ENCODE measurements at places on chromosomes 1 and 21. TPM values are rescaled to one million over a fixed set of nuclear protein-coding genes. Genes with fewer than 3 reads are reported as not detected.
A peak's percentile ranks its signal among the peaks of the same experiment; 100 is the strongest.

GRCh38 chr1:110412576-110412975 lies 5.1 kb upstream of the LAMTOR5 start:
- peak; percentile 35 for DNase-seq
- H3K27me3 ChIP-seq, result no peaks in the 10 kb centered on the region
- H3K4me3 ChIP-seq, result no peak overlapping the region

- peaks cover 15% of the 10 kb centered on the region for H3K4me1 ChIP-seq
- DNase-seq, result no peak
- H3K36me3 ChIP-seq, result no peaks in the 10 kb centered on the region
- no peak overlapping the region for H3K27ac ChIP-seq
- H3K27me3 ChIP-seq, result peaks cover 35% of the 10 kb centered on the region
- H3K4me3 ChIP-seq, result no peak overlapping the region
These were observed 4.8 kb downstream of the STUM start for GRCh38 chr1:226553266-226553923.

Gene BRINP3
- total RNA-seq, result not detected

Gene SMPDL3B
- total RNA-seq, result not detected

Gene GBP6
- total RNA-seq, result 0.22 TPM

- H3K27ac ChIP-seq, result no peak overlapping the region
- H3K4me1 ChIP-seq, result no peaks in the 10 kb centered on the region
- no peak for DNase-seq
These were observed 37.9 kb downstream of the CXADR start for GRCh38 chr21:17550671-17551308.

DNA sequence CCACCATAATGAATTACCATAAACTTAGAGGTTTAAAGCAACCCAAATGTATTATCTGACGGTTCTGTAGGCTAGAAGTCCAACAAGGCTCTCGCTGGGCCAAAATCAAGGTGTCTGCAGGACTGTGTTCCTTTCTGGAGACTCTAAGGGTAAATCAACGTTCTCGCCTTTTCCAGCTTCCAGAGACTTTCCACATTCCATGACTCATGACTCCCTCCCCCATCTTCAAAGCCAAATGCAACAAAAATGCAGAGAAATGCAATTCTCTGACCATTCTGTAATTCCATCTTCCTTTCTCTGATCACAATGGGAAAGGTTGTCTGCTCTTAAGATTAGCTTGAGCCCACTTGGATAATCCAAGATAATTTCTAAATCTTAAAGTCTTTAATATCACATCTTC lies 287.1 kb downstream of the LTN1 start:
- no peak overlapping the region for H3K27ac ChIP-seq
- no peaks in the 10 kb centered on the region for H3K36me3 ChIP-seq
- H3K4me3 ChIP-seq, result no peak overlapping the region
- DNase-seq, result no peak
- H3K4me1 ChIP-seq, result no peaks in the 10 kb centered on the region

Gene RASSF5
- total RNA-seq, result 165 TPM

DNA sequence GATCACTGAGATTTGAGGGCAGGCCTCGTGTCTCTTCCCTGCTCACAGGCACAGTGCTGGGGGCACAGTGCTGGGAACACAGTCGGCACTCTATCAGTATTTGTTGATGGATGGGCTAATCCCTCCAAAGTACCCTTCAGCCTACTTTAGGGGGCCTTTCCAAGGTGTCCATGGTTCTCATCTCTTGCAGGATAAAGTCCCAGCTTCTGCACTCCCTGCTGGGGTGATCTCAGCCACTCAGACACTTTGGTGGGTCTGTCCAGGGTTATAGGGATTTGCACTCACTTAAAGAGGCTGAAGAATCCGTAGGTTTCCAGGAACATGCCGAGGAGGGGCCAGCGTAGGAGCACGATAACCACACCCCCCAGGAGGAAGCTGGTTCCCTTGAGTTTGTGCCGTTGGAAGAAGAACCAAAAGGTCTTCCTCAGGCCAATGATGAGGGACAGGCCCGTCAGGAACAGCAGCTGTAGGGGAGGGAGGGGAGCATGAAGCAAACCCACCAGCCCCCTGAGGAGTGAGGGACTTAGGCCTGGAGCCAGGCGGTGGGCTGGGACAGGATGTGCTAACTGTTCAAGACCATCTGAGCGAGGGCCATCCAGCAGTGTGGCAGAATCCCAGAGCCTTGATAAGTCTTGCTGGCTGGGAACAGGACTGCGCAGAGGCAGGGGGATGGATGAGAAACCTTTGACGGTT lies 5.2 kb upstream of the KISS1 start:
- H3K4me3 ChIP-seq, result no peak overlapping the region
- no peak overlapping the region for H3K27ac ChIP-seq
- no peak for DNase-seq
- no peaks in the 10 kb centered on the region for H3K36me3 ChIP-seq
- no peaks in the 10 kb centered on the region for H3K4me1 ChIP-seq
- H3K27me3 ChIP-seq, result no peaks in the 10 kb centered on the region

Gene PCAT6
- total RNA-seq, result 0.51 TPM

- no peak for DNase-seq
- H3K4me3 ChIP-seq, result no peak overlapping the region
- H3K27ac ChIP-seq, result no peak overlapping the region
- H3K36me3 ChIP-seq, result no peaks in the 10 kb centered on the region
- H3K4me1 ChIP-seq, result no peaks in the 10 kb centered on the region
These were observed 27.2 kb upstream of the ITLN2 start for GRCh38 chr1:160981584-160982411.

Gene DMRTA2
- not detected for total RNA-seq

DNA sequence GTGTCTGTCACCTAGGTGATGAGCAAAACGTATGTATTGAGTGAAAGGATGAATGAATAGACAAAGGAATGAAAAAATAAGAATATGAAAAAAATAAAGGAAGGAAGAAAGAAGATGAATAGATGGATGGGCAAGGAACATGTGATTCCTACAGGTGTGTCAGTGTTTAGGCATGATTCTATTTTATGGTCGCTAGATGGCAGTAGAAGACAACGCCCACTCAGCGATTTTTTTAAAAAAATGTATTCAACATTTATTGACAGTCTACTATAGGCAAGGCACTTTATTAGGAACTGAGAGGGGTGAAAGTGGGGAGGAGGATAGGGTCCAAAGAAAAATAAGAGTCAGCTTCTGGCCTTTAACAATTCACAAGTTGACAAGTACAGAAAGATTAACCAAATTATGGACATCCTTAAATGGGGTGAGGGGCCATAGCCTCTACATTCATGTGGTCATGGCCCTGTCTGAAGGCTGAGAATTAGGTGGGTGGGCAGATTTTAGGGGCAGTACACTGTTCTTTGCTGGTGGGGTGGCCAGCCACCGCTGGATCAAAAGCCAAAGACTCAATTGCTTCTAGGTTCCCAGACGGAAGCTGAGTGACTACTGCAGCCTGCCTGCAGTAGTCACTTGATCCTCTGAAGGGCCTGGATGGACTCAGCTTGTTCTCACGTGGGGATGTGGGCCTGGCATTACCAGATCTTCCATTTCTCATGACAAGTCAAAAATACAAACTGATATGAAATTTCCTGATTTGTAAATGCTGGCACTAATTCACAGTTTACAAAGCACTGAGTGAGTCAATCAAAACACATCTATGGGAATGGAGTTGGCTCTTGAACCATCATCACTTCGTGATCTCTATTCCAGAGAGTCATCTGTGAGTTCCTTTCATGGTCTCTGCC lies 83.9 kb downstream of the FASLG start:
- no peak overlapping the region for H3K27ac ChIP-seq
- H3K27me3 ChIP-seq, result no peaks in the 10 kb centered on the region
- no peaks in the 10 kb centered on the region for H3K36me3 ChIP-seq
- DNase-seq, result no peak
- no peak overlapping the region for H3K4me3 ChIP-seq

Gene FAM43B
- total RNA-seq, result not detected

DNA sequence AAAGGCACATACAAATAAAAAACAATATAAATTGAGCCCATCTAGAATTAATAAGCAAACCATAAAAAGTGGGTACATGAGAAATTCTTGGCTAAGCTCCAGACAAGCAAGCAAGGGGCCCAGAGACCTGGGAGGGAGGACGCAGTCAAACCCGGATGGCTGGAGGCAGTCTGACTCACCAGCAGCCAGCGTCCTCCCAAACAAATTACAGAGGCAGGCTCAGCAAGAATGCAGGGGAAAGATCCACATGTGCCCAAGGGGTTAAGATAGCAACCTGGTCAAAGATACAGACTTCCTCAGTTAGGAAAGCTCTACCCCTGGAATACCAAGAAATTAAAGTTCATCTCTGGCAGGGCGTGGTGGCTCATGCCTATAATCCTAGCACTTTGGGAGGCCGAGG lies 7.4 kb upstream of the TIAM1 start:
- no peaks in the 10 kb centered on the region for H3K36me3 ChIP-seq
- DNase-seq, result no peak
- H3K27ac ChIP-seq, result no peak overlapping the region

GRCh38 chr1:49356594-49356993 lies 579.9 kb upstream of the BEND5 start:
- no peaks in the 10 kb centered on the region for H3K36me3 ChIP-seq
- DNase-seq, result no peak
- no peak overlapping the region for H3K4me3 ChIP-seq
- no peak overlapping the region for H3K27ac ChIP-seq
- no peaks in the 10 kb centered on the region for H3K4me1 ChIP-seq

Gene KRTAP20-1
- total RNA-seq, result not detected

GRCh38 chr1:47569261-47569660 lies 131.4 kb downstream of the FOXD2 start:
- H3K4me1 ChIP-seq, result no peaks in the 10 kb centered on the region
- no peak for DNase-seq

DNA sequence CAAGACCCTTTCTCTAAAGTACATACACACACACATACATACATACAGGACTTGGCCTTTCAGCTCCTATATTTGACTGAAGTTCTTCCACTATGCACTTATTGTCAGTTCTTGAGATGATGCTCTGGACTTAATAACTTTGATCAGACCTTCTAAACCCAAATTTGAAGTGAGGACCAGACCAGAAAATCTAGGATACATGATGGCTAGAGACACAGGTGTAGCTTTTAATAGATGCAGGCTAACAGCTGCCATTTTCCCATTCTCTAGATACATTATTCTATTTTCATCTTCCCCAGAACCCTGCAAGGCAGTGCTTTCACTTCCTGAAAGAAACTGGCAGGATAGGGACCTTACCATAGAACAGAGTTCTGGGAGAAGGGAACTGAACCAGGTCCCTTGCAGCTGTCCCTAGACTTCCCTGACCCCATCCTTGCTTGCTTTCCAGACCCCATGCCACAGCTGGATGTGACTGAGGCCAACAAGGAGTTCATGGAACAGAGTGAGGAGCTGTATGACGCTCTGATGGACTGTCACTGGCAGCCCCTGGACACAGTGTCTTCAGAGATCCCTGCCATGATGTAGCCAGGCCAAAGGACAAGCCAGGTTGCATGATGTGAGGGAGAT lies 14.9 kb upstream of the RAB42 start:
- H3K27ac ChIP-seq, result no peak overlapping the region
- peaks cover 27% of the 10 kb centered on the region for H3K4me1 ChIP-seq
- H3K4me3 ChIP-seq, result no peak overlapping the region
- H3K36me3 ChIP-seq, result peaks cover 42% of the 10 kb centered on the region

GRCh38 chr1:206438554-206438953 lies 31.7 kb upstream of the IKBKE start:
- no peaks in the 10 kb centered on the region for H3K36me3 ChIP-seq
- no peaks in the 10 kb centered on the region for H3K4me1 ChIP-seq
- no peak overlapping the region for H3K27ac ChIP-seq
- H3K4me3 ChIP-seq, result no peak overlapping the region
- no peaks in the 10 kb centered on the region for H3K27me3 ChIP-seq

Gene PSRC1
- 5.8 TPM for total RNA-seq

Gene B4GALT2
- total RNA-seq, result 39.7 TPM

Gene CHD5
- 0.82 TPM for total RNA-seq

GRCh38 chr1:235657269-235657668 lies 7.7 kb upstream of the GNG4 start:
- peaks cover 11% of the 10 kb centered on the region for H3K27me3 ChIP-seq
- no peak for DNase-seq
- H3K4me1 ChIP-seq, result no peaks in the 10 kb centered on the region
- no peaks in the 10 kb centered on the region for H3K36me3 ChIP-seq
- H3K4me3 ChIP-seq, result no peak overlapping the region
- H3K27ac ChIP-seq, result no peak overlapping the region

Gene RAB42
- total RNA-seq, result 0.47 TPM

Gene TMEM82
- total RNA-seq, result not detected

- H3K4me1 ChIP-seq, result no peaks in the 10 kb centered on the region
- no peaks in the 10 kb centered on the region for H3K27me3 ChIP-seq
- no peaks in the 10 kb centered on the region for H3K36me3 ChIP-seq
- no peak overlapping the region for H3K4me3 ChIP-seq
- DNase-seq, result no peak
- H3K27ac ChIP-seq, result no peak overlapping the region
These were observed 36.9 kb upstream of the PADI2 start for GRCh38 chr1:17156108-17156507.

DNA sequence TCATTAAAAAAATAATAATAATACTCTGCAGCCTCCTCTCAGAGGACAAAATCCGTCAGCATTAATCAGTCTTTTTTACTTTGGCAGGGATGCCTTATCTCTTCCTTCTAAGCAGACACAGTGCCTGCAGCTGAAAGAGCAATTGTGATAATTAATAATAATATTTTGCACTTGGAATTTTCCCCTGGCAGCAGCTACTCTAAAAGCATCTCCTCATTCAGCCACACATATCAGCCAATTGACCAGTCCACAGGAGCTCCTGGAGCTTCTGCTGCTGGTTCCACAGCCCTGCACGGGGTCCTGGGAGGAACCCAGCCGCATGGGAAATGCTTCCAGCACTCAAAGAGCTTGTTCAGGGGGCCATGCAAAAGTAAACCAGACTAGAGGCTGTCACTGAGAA lies 31.0 kb upstream of the VWA5B1 start:
- no peaks in the 10 kb centered on the region for H3K4me1 ChIP-seq
- no peak for DNase-seq
- no peaks in the 10 kb centered on the region for H3K36me3 ChIP-seq
- H3K4me3 ChIP-seq, result no peak overlapping the region

Gene RIPPLY3
- not detected for total RNA-seq

Gene RNF223
- total RNA-seq, result not detected

GRCh38 chr1:21703318-21703963 lies 34.3 kb upstream of the RAP1GAP start:
- H3K36me3 ChIP-seq, result peaks cover 51% of the 10 kb centered on the region
- H3K4me1 ChIP-seq, result no peaks in the 10 kb centered on the region
- no peak for DNase-seq
- H3K4me3 ChIP-seq, result no peak overlapping the region
- no peaks in the 10 kb centered on the region for H3K27me3 ChIP-seq

Gene LCE3E
- not detected for total RNA-seq

Gene TDRD5
- total RNA-seq, result not detected

Gene KCNT2
- not detected for total RNA-seq

Gene SH2D1B
- not detected for total RNA-seq

DNA sequence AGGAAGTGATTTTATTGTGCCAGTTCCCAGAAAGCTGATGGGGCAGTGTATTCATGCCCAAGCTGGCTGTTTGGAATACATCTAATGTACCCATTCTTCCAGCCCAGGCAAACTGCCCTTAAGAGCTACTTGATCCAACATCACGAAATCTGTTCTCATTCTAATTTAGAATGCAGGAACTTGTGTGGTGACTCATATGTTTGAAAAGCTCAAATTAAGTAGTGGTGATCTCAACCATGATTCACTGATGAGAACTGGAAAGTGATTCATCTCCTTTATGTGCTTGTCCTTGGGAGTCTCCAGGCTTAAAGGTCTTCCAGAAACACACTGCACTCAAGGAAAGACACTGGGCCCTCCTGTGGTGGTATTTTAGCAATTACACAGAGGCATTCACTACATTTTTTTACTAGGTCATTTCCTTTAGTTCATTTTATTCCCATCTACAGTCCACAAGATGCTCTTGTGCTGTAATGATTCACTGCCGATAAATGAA lies 65.4 kb downstream of the RPE65 start:
- H3K36me3 ChIP-seq, result no peaks in the 10 kb centered on the region
- no peaks in the 10 kb centered on the region for H3K27me3 ChIP-seq
- no peak for DNase-seq
- H3K4me3 ChIP-seq, result no peak overlapping the region
- no peaks in the 10 kb centered on the region for H3K4me1 ChIP-seq

All from CD8-positive, alpha-beta memory T cell (primary cell).